ENCODE measurements at places on chromosomes 2 and 18.

GRCh38 chr18:47968006-47968676 is 37.7 kb upstream of the SMAD2 start:
- DNase-seq, result peak; percentile 18

DNA sequence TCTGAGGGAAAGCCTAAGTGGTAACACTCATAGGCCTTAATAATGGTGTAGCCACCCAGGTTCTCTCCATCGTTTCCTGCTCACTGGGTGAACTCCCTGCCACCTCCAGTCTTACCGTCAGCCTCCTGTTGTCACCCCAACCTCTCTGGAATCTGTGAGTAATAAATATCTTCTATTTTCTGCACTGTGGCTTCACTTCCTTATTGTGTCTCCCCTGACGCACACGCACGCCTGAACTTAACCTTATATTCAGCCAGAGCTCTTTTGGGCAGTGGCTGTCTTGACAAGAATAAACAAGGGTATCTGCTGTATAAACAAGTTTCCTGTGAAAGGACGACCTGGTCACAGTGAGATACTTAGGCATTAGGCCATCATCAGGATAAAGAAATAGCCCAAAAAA is 467.2 kb downstream of the SPAG16 start:
- DNase-seq, result no peak

GRCh38 chr2:120541553-120541932 is 194.1 kb upstream of the GLI2 start:
- DNase-seq, result peak; percentile 74

GRCh38 chr2:169023161-169023560 is 8.0 kb downstream of the ABCB11 start:
- DNase-seq, result no peak

GRCh38 chr18:48136051-48136826 is 205.8 kb upstream of the SMAD2 start:
- no peak for DNase-seq
